ENCODE measurements at places on chromosomes 12 and 14. TPM values are rescaled to one million over a fixed set of nuclear protein-coding genes. Genes with fewer than 3 reads are reported as not detected.

Gene BEGAIN
- 0.26 TPM for total RNA-seq

Gene BDKRB2
- 0.75 TPM for total RNA-seq

Gene ETNK1
- 32.4 TPM for total RNA-seq

Gene BCL2L2
- total RNA-seq = 26.2 TPM

Gene RTN1
- 2.9 TPM for total RNA-seq

Gene SNRNP35
- total RNA-seq = 25.0 TPM

Gene BCL2L14
- total RNA-seq = 0.06 TPM

Data from aortic smooth muscle cell (primary cell).